ENCODE measurements at places on chromosomes 7 and 10.

GRCh38 chr7:102029616-102030015 is 212.2 kb downstream of the CUX1 start:
- no peak for DNase-seq

DNA sequence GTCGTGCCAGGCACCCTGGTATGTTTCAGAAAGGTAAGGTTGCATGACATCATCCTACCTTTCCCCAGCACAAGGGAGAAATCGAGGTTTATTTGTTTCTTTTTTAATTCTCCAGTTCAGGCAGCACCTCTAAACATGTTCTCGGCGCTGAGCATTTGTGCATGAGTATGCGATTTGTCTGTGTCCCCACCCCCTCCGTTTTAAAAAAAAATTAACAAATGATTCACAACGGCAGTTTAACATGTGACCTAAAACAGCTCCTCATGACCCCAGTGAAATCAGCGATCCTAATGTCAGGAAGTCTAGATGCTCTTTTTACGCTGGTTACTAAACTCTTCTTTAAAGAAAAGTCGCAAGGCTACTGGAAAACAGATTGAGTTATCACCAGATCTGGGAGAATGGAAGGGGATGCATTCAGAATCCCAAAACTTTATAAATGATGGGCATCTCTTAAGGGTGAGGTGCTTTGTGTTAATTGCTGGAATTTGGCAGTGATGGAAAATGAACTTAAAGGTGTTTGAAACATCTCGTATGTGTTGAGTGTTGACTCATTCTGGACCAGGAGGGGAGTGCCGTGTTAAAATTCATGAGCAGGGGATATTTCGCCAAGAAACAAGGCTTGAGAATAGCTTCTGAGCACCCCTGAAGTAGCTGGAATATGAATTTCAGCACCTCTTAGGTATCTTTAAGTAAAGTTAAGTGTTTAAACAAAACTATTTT is 106.8 kb upstream of the PDCD4 start:
- DNase-seq: no peak

DNA sequence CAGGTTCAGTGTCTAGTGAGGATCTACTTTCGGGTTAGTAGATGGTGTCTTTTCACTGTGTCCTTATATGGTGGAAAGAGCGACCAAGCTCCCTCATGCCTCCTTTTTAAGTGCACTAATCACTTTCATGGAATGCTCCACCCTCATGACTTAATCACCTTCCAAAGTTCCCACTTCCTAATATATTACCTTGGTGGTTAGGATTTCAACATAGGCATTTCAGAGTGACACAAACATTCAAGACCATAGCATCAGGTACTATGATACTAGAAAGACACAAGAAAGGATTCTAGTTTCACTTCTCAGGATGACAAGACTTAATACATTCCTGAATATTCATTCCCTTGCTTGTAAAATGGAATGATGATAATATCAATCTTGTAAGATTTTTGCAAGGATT is 119.1 kb upstream of the FAM3C start:
- no peak for DNase-seq

GRCh38 chr7:157897681-157898080 is 560.9 kb downstream of the DNAJB6 start:
- DNase-seq: no peak

- no peak for DNase-seq
Observed at GRCh38 chr10:48508791-48509772, 95.8 kb downstream of the ARHGAP22 start.

DNA sequence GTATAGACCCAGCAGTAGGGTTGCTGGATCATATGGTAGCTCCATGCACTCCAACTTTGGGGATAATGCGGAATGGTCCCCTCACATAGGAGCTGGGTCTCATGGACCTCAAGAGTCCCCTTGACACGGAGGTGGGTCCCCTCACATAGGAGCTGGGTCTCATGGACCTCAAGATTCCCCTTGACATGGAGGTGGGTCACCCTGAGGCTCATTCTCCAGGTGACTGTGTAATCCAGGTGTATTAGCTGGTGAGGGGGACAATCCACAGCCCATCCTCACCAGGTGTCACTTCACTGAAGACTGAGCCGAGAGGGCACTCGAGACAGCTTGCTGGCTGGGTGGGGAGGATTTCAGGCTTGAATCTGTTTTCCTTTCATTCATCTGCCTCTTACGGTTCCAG is 121.9 kb downstream of the PTPN20 start:
- DNase-seq: no peak

DNA sequence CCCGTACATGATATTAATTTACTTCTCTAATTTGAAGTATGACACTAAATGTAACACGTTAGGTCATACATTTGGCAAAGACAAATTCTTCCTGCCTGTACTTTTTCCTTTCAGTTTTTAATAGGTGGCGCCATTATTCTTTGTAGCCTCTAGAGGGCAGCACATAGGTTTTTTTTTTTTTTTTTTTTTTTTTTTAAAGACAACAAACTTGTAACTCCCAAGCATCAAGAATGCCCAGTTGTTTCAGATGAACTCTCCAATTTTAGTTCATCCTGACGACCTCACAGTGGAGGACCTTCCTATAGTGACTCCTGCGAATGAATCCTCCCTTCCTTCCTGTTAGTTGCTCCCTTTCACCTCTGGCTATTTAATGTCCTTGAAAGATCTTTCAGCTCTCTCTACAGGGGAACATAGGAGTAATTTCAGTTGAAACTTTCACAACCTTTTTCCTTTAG is 139.3 kb upstream of the HDAC9 start:
- no peak for DNase-seq

DNA sequence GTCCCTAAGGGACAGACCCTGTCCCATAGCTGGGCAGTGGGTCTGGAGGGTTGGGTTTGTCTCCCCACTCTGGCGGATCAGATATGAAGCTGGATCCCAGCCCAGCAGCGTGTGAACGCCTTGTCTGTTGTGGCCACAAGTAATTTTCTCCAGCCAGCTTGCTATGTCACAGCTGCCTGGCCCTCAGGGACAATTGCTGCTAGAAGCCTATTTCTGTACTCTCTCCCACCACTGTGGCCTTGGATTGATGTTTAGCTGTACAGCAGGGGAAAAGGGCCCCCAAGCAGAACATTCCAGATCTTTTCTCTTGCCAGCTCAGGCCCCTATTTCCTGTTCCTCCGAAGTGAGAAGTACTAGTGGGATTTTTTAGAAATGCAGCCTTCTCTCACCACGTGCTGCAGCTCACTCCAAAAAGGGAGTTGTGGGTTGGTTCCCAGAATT is 53.5 kb upstream of the WAC start:
- no peak for DNase-seq

DNA sequence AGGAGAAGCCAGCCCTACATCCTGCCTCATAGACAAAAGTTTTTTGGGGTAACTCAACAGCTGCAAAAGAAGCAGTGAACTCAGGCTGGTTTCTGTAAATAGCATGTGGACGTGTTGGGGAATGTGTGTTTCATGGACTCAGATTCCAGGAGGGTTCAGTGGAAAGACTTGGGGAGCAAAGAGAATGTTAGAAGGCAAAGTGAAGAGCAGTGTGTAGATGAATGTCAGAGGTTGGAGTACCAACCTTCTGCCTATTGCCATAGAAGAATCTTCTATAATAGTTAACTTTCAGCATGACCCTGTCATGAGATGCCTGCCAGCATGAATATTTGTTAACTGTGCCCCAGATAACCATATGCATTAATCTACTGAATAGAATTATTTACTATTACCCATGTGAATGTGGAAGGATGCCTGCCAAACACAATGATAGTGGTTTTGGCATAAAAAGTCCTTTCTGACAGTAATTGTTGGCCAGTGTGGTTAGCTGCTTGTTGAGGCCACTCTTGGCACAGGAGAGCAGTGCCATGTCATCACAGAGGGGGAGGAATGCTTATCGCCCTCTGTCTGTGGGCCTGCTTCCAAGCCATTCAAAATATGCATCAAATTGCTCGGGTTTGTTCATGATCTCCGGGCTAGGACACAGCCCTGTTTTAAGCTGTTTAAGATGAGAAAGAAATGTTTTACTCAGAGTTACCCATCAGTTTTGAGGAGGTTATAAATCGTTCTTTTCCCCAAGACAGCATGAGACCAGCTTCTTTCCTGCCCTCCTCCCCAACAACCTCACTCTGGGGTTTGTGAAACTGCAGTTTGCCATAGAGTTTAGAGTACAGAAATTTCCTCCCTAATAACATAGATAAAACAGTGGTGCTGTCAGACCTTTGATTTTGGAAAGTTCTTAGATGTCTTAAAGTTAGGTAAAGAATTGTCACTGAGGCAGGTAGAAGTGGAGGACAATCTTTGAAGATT is 165.3 kb downstream of the WNT2 start:
- DNase-seq: no peak

DNA sequence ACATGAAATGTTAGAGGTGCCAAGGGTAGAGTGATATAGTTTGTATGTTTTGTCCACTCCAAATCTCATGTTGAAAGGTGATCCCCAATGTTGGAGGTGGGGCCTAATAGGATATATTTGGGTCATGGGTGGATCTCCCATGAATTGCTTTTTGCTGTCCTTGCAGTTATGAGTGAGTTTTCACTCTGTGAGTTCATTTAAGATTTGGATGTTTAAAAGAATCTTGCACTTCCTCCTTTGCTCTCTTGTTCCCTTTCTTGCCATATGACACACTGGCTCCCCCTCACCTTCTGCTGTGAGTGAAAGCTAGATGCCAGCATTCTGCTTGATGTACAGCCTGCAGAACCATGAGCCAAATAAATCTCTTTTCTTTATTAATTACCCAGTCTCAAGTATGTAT is 269.2 kb downstream of the ZWINT start:
- DNase-seq: no peak

- DNase-seq: no peak
Observed at GRCh38 chr7:107164092-107164491, 4.7 kb upstream of the HBP1 start.

- DNase-seq: no peak
Observed at GRCh38 chr7:56537952-56538351, 421.7 kb upstream of the NUPR2 start.

DNA sequence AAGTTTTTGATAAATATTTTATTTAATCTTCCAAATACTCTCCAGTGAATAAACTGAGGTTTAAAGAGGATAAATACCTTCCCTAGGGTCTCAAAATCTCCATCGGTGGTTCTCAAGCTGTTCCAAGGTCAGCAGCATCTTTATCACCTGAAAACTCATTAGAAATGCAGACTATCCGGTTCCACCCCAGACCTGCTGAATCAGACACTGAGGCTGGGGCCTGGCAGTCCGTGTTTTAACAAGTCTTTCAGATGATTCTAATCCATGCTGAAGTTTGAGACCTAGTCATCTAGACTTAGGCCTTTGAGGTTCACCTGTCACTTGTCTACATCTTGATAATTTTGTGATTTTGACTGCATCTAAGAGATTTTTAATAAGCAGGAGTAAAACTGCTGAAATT is 37.5 kb downstream of the PLEKHA8 start:
- DNase-seq: no peak

- DNase-seq: no peak
Observed at GRCh38 chr7:121697731-121698316, 175.1 kb upstream of the PTPRZ1 start.

DNA sequence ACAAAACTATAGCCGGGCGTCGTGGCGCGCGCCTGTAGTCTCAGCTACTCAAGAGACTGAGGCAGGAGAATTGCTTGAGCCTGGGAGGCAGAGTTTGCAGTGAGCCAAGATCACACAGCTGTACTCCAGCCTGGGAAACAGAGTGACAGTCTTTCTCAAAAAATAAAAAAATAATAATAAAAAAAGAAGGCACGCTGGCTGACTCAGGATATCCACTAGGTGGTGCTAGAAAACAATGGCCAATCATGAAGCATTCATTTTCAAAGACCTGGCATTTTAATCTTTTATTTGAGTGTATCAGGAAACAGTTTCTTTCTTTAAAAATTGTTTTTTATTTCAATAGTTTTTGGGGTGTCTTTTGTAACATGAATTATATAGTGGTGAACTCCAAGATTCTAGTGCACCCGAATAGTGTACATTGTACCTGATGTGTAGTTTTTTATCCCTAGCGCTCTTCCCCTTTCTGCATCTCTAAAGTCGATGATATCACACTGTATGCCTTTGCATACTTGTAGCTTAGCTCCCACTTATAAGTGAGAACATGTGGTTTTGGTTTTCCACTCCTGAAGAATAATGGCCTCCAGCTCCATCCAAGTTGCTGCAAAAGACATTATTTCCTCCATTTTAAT is 88.6 kb downstream of the LYZL1 start:
- no peak for DNase-seq

DNA sequence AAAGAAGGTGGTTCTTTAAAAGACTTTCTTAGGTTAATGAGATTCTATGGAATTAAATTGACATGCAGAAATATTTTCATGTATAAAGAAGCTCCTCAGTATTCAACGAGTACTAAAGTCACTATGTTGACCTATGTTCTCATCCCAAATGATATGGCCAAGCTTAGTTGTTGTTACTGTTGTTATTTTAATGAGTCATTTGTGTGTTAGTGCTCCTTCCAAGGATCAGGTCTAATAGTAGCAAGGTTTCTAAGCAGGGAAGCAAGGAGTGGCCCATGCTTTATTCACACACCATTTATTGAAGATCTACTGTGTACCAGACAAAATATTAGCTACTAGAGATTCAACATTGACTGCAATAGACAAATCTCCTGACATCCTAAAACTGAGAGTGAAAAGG is 41.9 kb downstream of the LRRN3 start:
- no peak for DNase-seq

DNA sequence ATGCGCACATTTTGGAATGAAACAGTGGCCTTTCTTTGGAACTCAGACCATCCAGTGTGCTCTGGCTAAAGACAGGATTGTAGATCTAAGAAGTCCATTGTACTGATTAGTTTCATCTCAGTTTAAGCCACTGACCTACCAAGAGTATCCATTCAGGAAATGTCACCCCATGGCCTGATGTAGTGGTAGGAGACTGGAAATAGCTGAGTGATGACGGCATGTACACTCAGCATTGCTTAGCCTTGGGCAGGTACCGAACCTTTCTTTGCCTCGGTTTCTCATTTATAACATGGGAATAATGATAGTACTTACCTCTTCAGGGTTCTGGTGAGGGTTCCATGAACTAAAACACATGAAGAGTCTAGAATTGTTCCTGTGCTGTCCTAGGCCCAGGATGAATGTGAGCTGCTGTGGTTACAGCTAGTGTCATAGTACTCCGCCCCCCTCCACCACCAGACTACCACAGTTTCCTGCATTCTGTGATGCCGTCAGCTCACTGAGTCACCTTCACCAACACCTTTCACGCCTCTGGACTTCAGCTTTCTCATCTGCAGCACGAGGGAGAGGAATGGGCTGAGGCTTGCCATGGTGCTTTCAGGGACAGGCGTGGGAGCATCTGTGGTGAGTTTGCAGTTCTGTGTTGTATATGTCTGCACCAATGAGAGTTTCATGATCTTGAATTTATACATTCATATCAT is 484.0 kb upstream of the GALNT17 start:
- DNase-seq: peak; percentile 42

GRCh38 chr10:132765435-132765834 is 20.5 kb downstream of the NKX6-2 start:
- no peak for DNase-seq

Measured in stimulated activated CD4-positive, alpha-beta T cell treated with anti-CD3 and anti-CD28 coated beads, TNF-alpha, amount 100 ng/mL, for 1 hour (primary cell).